ENCODE measurements at places on chromosomes 1 and 21. TPM values are rescaled to one million over a fixed set of nuclear protein-coding genes. Genes with fewer than 3 reads are reported as not detected.

GRCh38 chr1:228268881-228269265, 61.0 kb downstream of the OBSCN start:
- no peak overlapping the region for H3K4me3 ChIP-seq
- H3K27ac ChIP-seq = no peak overlapping the region
- peaks cover 17% of the 10 kb centered on the region for H3K36me3 ChIP-seq
- DNase-seq = no peak
- no peaks in the 10 kb centered on the region for H3K4me1 ChIP-seq

DNA sequence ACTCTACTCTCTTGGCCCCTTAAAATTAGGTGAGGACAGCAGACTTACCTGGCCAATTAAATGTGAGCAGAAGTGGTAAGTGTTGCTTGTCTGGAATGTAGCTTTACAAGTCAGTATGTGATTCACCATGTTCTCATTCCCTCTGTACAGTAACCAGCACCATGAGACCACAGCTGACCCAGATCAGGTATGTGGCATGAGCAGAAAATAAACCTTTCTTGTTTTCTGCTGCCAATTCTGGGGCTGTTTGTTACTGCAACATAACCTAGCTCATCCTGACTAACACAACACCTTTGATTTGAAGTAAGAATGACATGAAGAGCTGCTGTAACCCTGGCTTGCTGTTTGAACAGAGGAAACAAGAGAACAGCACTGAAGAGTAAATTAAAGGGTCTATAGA, 24.9 kb downstream of the ITPKB start:
- no peaks in the 10 kb centered on the region for H3K27me3 ChIP-seq
- H3K4me3 ChIP-seq = no peak overlapping the region
- H3K27ac ChIP-seq = no peak overlapping the region
- no peaks in the 10 kb centered on the region for H3K36me3 ChIP-seq
- H3K4me1 ChIP-seq = peaks cover 54% of the 10 kb centered on the region
- DNase-seq = no peak

- no peak overlapping the region for H3K4me3 ChIP-seq
- DNase-seq = no peak
- H3K27ac ChIP-seq = no peak overlapping the region
- H3K4me1 ChIP-seq = no peaks in the 10 kb centered on the region
These were observed 179.0 kb downstream of the DSCAM start for GRCh38 chr21:40667967-40668366.

DNA sequence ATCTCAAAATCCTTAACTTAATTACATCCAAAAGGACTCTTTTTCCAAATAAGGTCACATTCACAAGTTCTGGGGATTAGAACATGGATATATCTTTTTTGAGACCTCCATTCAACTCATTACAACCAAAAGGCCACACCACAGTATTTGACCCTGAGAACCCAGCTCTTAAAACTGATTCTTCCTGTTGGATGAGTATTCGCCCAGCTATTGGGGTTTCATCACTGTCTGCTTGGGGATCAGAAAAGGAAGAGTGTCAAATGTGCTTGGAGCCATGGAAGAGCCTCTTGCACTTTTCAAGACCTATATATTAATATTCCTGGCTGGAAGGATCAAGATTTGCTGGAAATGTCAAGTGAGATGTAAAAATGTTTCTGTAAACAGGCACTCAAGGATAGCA, 5.4 kb upstream of the TINAGL1 start:
- H3K4me1 ChIP-seq = peaks cover 46% of the 10 kb centered on the region
- H3K36me3 ChIP-seq = no peaks in the 10 kb centered on the region
- H3K27ac ChIP-seq = no peak overlapping the region
- no peaks in the 10 kb centered on the region for H3K27me3 ChIP-seq
- H3K4me3 ChIP-seq = no peak overlapping the region
- DNase-seq = no peak

GRCh38 chr1:94143809-94144176, 22.8 kb upstream of the ABCA4 start:
- no peaks in the 10 kb centered on the region for H3K4me1 ChIP-seq
- H3K36me3 ChIP-seq = no peaks in the 10 kb centered on the region
- DNase-seq = no peak
- H3K27ac ChIP-seq = no peak overlapping the region
- no peak overlapping the region for H3K4me3 ChIP-seq

DNA sequence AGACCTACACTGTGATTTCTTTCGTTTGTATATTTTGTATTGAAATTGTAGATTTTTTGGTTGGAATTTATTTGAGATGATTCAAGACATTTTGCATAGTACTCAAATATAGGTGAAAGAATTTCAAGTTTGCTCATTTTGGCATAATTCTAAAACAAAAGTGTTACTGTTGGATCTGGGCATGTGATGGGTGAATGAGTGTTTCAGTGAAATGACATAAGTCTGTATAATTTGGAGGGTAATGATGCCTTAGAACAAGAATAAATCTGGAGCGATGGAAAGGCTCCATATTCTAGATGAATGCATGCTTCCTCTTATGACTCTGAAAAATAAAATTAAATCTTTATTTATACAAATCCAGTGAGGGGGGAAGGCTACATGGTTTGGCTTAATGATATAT, 41.0 kb downstream of the NFIA start:
- no peaks in the 10 kb centered on the region for H3K36me3 ChIP-seq
- H3K4me1 ChIP-seq = peaks cover 37% of the 10 kb centered on the region
- no peak overlapping the region for H3K4me3 ChIP-seq
- DNase-seq = no peak
- H3K27ac ChIP-seq = no peak overlapping the region

GRCh38 chr1:169031566-169032224, 74.8 kb upstream of the ATP1B1 start:
- no peaks in the 10 kb centered on the region for H3K27me3 ChIP-seq
- no peaks in the 10 kb centered on the region for H3K36me3 ChIP-seq
- no peak overlapping the region for H3K27ac ChIP-seq
- no peak for DNase-seq
- H3K4me3 ChIP-seq = no peak overlapping the region

GRCh38 chr21:40603774-40604173, 243.2 kb downstream of the DSCAM start:
- H3K4me3 ChIP-seq = no peak overlapping the region
- no peak for DNase-seq
- H3K36me3 ChIP-seq = no peaks in the 10 kb centered on the region
- no peaks in the 10 kb centered on the region for H3K4me1 ChIP-seq

DNA sequence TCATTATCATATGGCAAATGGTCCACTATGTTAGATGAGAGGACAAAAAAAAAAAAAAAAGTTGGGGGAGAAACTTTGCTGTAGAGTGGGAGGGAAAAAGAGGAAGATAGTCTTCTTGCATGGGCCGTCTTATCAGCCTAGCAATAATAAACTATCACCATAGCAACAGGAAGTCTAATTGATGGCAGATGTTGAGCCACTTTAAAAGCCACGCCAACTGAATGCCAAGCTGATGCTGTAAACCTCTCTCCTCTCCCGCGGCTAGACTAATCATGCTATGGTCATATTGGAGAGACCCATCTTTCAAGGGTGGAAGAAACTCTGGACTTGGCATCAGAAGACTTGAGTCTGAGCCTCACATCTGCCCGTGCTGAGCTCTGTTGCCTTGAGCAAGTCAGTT, 122.2 kb upstream of the HOOK1 start:
- no peak overlapping the region for H3K27ac ChIP-seq
- peaks cover 26% of the 10 kb centered on the region for H3K4me1 ChIP-seq
- no peaks in the 10 kb centered on the region for H3K27me3 ChIP-seq
- no peak for DNase-seq
- no peaks in the 10 kb centered on the region for H3K36me3 ChIP-seq

DNA sequence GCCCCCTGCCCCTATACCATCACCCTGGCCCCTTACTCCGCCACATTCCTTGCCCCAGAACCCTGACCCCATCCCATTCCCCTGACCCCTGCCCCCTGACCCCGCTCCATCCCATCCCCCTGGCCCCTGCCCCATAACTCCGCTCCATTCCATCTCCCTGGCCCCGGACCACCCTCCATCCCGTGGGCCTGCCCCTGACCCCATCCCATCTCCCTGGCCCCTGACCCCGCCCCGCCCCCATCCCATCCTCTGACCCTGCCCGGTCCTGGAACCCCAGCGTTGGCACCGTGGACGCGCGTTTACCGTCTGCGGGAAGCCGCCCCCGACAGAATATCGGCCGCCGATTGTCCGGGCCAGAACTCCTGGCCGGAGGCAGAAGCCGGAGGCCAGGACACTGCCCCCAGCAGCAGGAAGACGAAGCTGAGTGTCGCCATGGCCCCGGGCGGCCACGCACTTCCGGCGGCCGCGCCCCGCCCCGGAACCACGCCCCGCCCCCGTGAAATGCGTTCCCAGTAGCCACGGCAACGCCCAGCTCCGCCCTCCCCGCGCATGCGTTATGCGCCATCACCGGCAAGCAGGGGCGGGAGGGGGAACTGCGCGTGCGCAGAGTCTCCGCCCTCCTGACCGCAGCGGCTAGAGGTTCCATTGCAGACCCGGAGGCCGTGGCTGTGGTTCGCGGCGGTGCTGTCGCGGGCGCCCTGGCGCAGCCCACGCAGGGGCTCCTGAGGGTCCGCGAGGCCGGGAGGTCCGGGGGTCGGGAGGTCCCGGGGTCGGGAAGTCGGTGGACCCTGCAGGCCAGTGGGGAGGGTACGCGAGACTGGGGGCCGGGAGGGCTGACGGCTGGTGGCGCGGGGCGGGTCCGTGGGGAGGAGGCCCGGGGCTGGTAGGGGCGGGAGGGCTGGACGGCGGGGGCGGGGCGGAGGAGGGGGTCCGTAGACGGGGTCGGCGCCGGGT, at the start of gene POFUT2:
POFUT2 (minus strand) TSS at position 458 of the 954 bp plus-strand sequence; CDS start at position 434, 24 bp downstream.
- peak within 1 kb of the TSS; percentile 67 for H3K4me3 ChIP-seq
- peaks cover 31% of the 10 kb centered on the region for H3K36me3 ChIP-seq
- no peaks in the 10 kb centered on the region for H3K27me3 ChIP-seq
- DNase-seq = peak; percentile 97

DNA sequence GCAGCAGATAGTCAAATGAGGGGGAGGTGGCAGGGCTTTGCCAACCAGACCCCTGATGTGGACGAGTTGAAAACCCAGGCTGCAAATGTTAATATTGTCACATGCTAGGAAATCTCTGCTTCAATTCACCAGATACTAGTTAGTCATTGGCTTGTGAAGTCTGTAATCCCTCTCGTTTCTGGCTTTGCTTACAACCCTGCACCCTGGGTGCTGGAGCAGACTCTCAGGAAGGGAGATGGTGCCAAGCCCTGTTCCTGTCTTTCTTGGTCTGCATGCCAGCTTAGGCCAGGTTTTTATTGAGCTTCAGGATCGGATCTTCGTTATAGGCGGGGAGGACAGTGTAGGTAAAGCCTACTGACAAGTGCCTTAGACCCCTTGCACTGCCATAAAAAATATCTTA, 53.3 kb downstream of the MDM4 start:
- H3K36me3 ChIP-seq = peaks cover 9% of the 10 kb centered on the region
- no peaks in the 10 kb centered on the region for H3K27me3 ChIP-seq
- no peak for DNase-seq
- peaks cover 4% of the 10 kb centered on the region for H3K4me1 ChIP-seq
- H3K4me3 ChIP-seq = no peak overlapping the region

- H3K27me3 ChIP-seq = no peaks in the 10 kb centered on the region
- H3K4me1 ChIP-seq = peaks cover 36% of the 10 kb centered on the region
These were observed 2.3 kb downstream of the FABP3 start for GRCh38 chr1:31370565-31370964.

DNA sequence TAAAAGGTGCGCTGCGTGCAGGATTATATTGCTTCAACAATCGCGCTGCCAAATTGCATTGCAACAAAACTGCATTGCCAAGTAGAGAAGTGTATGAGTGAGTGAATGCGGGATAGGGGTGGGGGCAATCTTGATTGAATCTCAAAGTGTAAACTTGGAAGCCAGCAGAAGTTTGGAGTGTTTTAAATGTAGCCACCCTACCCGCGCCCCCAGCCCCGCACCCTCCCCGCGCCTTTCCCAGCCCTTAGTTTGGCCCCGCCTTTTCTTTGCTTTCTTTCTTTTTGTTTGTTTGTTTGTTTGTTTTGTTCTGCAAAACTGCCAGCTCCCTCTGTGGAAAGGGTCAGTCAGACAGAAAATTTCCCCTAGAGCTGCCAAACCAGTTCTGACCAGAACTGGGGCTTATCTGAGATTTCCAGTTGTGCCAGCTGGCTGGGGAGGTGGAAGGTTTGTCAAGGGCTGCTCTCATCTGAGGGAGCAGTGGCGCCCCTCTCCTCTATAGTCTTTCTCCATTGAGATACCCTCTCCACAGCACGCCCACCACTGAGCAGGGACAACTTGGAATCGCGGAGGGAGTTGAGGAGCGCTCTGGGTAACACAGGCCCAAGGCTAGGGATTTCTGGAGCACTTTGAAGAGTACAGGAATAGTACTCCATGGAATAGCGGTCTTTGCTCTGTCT, 666 bp upstream of the BEND5 start:
- H3K36me3 ChIP-seq = no peaks in the 10 kb centered on the region
- no peak for DNase-seq
- H3K27ac ChIP-seq = peak overlapping the region; percentile 3
- H3K27me3 ChIP-seq = no peaks in the 10 kb centered on the region
- peaks cover 20% of the 10 kb centered on the region for H3K4me1 ChIP-seq
- peak overlapping the region; percentile 76 for H3K4me3 ChIP-seq

DNA sequence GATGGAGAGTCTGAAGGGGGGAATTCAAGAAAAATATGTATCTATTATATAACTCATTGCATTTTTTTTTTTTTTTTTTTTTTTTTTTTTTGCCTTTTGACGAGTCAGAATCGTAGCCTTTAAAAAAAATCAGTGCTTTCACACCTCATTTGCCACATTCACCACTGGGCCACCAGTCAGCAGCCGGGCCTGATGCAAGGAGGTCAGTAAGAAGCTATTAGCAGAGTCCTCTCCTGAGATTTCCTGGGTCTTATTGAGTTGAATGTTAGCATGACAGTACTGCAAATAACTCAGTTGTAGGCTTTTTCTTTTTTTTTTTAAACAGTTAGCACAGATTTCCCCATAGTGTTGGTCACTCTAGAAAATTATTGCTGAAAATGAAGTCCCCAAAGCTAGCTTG, 139.8 kb downstream of the SPATA17 start:
- no peak for DNase-seq
- H3K27me3 ChIP-seq = no peaks in the 10 kb centered on the region
- H3K27ac ChIP-seq = no peak overlapping the region

Gene SGIP1
- total RNA-seq = 12.4 TPM

Gene KIAA0040
- 46.9 TPM for total RNA-seq

Gene PCSK9
- total RNA-seq = 25.7 TPM

Gene CBR3
- 4.3 TPM for total RNA-seq

Gene MRPS14
- total RNA-seq = 27.5 TPM

Gene SHE
- 40.1 TPM for total RNA-seq

Gene OR2L13
- total RNA-seq = not detected

Gene LRRN2
- 2.5 TPM for total RNA-seq

Gene AMY2A
- total RNA-seq = not detected
